Subcutaneous preadipocyte (primary cell): ENCODE measurements at places on chromosomes 16 and 17. TPM values are rescaled to one million over a fixed set of nuclear protein-coding genes. Genes with fewer than 3 reads are reported as not detected.

The ZC3H7A gene
- 27.2 and 35.0 TPM in 2 replicates for total RNA-seq

The TEDC2 gene
- total RNA-seq: 6.2 and 12.1 TPM in 2 replicates

The GAS7 gene
- total RNA-seq: 4.5 and 18.4 TPM in 2 replicates

The CNEP1R1 gene
- 20.2 and 25.8 TPM in 2 replicates for total RNA-seq

The MYH13 gene
- not detected in 2 replicates for total RNA-seq

The CHAD gene
- not detected in 2 replicates for total RNA-seq

The OTOP3 gene
- total RNA-seq: not detected in 2 replicates

The CDH3 gene
- 0.20 TPM in 1 of 2 replicates, not detected in the other for total RNA-seq

The TRPV3 gene
- 1.1 and 1.4 TPM in 2 replicates for total RNA-seq

The ZNF689 gene
- total RNA-seq: 5.1 and 5.5 TPM in 2 replicates

The CYGB gene
- total RNA-seq: 13.9 and 19.1 TPM in 2 replicates

The NRN1L gene
- 0.37 TPM in 1 of 2 replicates, not detected in the other for total RNA-seq

The CLDN7 gene
- total RNA-seq: 0.98 and 2.9 TPM in 2 replicates

The COX11 gene
- 59.4 and 95.5 TPM in 2 replicates for total RNA-seq

The HCRT gene
- not detected in 2 replicates for total RNA-seq

The HSBP1 gene
- total RNA-seq: 38.2 and 47.1 TPM in 2 replicates

The C17orf78 gene
- total RNA-seq: not detected in 2 replicates

The SRRM2 gene
- total RNA-seq: 64.3 and 77.4 TPM in 2 replicates

The DHX58 gene
- 4.5 and 7.0 TPM in 2 replicates for total RNA-seq

The C16orf74 gene
- 1.5 and 6.5 TPM in 2 replicates for total RNA-seq

The LYRM1 gene
- total RNA-seq: 52.9 and 55.7 TPM in 2 replicates

The PLEKHG4 gene
- total RNA-seq: 63.2 and 69.0 TPM in 2 replicates

The TMEM204 gene
- 14.9 and 15.8 TPM in 2 replicates for total RNA-seq
